ENCODE measurements at places on chromosomes 5 and 9.

- no peak for DNase-seq
These were observed 207.2 kb downstream of the ADAMTS12 start for GRCh38 chr5:33684496-33685159.

DNA sequence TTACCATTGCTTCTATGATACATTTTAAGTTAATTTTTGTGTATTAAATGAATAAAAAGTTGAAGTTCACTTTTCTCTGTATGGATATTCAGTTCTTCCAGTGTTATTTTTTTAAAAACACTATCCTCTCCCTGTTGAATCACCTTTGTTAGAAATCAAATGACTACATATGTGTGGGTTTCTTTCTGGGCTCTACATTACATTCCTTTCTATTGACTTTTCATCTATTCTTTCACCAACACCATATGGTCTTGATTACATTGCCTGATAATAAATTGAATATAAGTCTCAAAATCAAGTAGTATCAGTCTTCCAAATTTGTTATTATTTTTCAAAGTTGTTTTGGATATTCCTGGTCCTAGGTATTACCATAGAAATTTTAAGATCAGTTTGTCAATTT lies 7.3 kb upstream of the RASEF start:
- no peak for DNase-seq

DNA sequence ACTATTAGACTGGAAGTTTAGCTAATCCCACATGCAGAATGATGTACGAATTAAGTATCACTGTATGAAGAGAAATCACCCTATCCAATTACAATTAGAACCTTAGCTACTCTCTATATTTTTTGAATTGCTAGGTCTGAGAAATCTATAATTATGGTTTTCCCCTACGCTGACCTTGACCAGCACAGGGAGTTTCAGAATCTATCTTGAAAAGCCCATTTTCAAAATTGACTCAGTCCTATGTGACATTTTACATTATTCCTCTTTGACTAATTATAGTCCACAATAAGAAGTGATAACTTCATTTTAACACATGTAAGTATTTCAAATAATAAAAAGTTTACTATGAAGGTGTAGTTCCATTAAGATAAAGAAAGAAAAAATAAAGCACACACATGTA lies 21.5 kb downstream of the NUDT12 start:
- DNase-seq: no peak

DNA sequence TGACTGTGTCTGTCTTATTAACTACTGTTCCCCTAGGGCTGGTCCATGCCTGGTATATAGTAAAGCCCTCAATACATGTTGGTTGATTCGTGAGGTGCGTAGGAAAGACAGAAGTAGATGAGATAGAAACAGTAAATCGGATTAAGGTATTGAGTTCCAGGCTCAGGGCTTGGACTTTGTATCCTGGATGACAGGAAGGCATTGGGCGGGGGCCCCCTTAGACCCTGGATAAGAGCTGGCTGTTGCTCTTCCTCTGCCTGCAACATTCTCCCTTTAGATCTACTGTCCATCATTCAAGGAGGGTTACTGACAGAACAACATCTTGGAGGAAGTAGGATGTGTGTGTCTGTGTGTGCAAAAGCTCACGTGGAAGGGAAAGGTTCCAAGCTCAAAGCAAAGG lies 31.2 kb upstream of the CTNNA1 start:
- DNase-seq: no peak

- no peak for DNase-seq
These were observed 10.0 kb downstream of the INSYN2B start for GRCh38 chr5:169970339-169970738.

GRCh38 chr9:13479096-13479495 lies 199.6 kb upstream of the MPDZ start:
- no peak for DNase-seq

GRCh38 chr5:143751342-143751741 lies 60.6 kb upstream of the HMHB1 start:
- DNase-seq: no peak

DNA sequence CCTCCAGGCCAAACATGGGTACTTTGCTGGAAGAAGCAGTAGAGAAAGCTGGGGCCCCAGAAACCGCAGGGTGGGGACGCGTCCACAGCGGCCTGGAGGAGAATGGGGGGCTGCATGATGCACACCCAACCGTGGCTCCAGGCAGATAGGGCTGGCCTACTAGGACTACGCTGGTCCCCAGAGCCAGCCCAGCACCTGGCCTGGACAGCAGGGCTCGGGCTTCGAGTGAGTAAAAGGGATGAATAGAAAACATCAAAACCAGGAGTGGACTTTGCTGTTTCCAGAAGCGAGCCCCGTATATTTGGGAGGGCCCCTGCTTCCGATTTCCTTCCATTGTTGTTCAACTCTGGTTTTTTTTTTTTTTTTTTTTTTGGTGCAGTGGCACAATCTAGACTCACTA lies 30.7 kb downstream of the DBH start:
- no peak for DNase-seq

DNA sequence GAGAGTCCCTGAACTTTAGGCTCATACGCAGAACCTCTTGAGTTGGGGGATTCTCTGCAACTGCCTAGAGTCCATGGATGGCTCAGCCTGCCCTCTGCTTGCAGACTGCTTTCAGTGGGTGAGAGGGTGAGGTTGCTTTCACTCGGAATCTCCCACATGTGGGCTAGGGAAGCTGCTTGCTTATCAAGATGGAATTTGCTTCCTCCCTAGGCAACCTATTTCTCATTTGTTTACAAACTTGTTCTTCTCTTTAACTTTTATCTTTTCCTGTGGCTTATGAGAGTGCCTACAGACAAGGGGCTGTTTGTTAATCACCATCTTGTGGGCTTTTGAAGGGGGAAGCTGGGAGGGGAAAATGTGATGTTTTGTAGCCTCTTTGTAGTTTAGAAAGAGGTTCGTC lies 10.0 kb downstream of the TLE4 start:
- DNase-seq: no peak

DNA sequence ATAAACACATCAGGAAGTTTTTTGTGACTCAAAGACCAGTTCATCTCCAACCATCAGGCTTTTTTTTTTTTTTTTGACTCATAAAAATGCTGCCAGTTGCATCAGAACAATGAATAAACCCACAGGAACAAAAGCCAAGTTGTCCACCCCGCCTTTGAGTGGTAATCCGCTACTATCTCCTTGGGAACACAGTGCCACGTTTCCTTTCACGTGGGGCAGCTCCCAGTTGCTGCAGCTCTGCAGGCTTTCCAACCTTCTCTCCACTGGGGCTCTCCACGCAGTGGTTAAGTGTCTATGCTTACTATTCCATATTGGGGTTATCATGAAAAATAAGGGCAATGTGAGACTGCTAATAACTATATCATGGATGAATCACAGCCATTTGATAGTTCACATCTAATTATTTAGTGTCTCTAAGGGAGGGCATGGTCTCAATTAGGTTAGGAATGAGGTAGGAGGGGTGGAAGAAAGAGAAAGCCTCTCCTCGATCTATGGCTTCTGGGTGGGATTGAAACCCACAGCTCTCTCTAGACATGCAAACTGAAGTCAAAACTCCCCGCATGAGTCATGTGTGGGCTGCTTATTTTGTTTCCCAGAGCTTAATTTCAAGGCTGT lies 55.8 kb upstream of the ACTBL2 start:
- no peak for DNase-seq

DNA sequence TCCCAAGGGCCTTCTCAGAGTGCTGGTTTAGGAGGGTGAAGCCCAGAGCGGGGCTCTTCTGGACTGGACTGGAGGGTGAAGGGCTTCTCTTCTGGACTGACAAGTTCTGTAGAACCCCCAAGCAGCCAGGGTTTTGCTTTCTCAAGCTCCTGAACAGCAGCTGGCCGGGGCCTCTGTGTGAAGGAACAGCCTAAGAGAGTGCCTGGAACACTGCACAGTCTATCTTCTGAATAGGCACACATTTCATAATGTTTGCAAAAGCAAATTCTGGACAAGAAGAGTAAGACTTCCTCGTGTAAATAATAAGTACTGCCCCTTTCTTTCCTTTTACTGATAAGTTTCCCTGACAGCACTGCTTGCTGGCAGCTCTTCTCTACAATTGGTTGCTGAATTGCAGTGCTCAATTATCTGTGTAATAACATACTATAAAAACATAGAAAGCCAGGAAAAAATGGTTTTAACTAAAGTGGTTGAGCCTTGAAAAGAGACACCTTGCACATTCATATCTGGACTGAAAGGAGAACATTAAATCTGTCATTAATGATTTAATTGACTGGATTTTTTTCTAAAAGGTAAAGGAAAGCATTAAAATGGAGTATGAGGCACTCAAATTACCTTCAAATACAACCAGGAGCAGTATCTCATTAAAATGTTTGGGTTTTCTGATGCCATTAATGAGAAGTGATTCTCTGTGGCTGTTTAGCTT lies 20.5 kb downstream of the MAST4 start:
- no peak for DNase-seq

GRCh38 chr5:17878541-17878940 lies 244.3 kb downstream of the TAF11L14 start:
- no peak for DNase-seq

DNA sequence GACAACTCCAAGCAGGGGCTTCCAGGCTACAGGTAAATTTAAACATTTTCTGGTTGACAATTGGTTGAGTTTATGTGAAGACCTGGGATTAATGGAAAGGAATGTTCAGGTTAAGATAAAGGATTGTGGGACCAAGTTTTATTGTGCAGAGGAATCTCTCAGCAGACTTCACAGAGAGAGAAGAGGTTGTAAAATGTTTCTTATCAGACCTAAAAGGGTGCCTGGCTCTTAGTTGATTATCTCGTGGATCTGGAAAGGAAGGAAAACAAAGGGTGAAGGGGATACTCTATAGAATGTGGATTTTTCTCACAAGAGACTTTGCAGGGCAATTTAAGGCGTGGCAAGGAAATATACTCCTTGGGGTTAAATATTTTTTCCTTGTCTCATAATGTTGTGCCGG lies 96.5 kb upstream of the RASGRF2 start:
- DNase-seq: no peak

DNA sequence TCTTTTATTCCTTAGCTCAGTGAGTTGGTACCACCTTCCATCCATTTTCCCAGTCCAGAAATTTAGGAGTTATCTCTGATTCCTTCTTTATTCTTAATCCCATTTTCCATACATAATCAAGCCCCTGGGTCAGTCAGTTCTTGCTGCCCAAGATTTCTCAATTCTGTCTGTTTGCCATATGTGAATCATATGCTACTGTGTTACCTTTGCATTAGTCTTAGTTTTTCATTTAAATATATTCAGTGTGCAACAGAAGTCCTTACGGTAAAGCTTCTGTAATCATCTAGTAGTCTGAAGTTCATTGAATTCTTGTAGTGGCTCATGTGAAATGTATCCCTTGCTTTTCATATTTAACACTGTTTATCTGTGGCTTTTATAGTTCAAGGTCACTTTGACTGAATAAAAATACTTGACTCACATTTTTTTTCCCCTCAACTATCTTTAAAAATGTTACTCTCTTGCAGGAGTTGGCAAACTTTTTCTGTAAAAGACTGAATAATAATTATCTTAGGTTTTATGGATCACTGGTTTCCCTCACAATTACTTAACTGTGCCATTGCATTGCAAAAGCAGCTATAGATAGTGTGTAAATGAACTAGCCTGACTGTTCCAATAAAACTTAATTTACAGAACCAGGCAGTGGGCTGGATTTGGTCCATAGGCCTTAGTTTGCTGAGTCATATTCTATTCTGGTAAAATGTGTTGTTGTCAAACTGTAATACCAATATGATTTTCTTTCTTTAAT lies 6.9 kb downstream of the KIAA1958 start:
- no peak for DNase-seq

GRCh38 chr9:137881591-137882505 lies 4.3 kb downstream of the CACNA1B start:
- no peak for DNase-seq

DNA sequence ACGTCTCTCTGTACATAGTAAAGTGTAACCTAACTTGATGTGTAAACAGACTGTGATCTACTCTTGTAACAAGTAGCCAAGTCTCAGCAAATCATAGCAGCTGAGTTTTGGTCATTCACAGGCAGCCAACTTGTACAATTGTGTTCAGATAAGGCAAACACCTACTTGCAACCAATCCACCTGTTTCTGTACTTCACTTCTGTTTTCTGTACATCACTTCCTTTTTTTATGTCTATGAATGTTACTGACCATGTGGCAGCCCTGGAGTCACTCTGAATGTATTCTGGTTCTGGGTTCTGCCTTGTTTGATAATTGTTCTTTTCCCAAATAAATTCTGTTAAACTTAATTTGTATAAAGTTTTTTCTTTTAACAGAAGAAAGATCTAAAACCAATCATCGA lies 26.0 kb downstream of the RLN2 start:
- no peak for DNase-seq

DNA sequence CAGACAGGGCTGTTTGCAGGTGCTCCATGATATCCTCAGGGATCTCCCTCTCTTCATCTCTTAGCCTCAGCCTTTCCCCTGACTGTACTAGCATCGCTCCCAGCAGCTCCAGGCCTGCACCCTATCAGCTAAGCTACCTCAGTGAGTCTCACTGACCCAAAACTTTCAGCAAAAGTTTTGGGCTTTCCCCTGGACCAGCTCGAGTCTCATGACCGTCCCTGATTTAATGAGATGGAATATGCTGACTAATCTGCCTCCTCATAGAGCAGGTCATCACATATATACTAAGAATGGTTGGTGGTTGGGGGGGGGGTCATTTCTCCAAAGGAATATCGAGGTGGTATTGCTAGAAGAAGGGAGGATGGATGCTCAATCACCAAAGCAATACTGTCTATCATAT lies 151.5 kb downstream of the NR3C1 start:
- no peak for DNase-seq

DNA sequence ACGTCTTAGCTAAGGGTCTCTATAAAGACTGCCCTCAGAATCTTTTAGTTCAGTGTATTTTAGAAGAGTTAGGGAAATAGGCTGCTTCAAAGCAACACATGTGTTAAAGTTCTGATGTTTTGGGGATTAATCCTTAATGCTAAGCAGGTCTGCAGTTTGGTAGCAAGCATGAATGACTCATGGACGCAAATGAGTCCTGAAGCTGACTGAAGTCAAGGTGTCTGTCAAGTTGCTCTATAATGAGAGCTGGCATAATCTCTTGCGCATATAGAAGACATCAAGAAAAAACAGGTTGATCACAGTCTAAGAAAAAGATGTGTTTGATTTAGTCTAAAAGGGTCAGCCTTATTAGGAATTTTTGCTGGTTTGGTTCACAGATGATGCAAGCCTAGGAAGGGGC lies 630.1 kb downstream of the CDH12 start:
- no peak for DNase-seq

DNA sequence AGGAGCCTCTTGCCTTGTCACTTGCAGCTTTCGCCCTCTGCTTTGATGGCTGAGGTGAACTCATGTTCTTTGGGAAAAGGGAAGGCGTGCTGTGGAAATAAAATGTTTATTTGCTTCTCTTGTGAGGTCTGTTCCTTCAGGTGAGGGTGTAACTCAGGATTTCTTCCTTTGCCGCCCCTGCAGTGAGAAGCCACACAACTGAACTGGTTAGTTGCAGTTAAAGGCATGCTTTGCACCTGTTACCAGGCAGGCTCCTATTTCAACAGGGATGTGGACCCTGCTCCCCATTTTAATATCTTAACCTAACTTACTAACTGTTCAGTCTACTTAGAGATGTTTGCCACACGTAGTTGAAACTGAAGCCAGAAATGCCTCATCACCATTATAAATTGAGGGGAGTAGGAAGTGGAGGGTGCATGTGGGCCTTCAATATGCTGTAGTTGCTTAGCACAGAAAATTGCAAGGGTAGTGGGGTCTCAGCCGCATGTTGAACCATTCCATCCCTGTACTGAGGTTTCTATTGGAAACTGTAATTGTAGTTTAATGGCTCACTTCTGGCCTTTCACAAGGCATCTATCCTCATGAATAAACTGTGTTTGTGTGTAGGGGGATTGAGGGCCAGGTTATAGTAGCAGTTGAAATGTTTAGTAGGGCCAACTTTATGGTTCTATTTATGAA lies 7.9 kb downstream of the RACK1 start:
- no peak for DNase-seq

GRCh38 chr5:45109636-45110035 lies 300.9 kb downstream of the MRPS30 start:
- no peak for DNase-seq
